ENCODE measurements at places on chromosomes 5 and 9.

DNA sequence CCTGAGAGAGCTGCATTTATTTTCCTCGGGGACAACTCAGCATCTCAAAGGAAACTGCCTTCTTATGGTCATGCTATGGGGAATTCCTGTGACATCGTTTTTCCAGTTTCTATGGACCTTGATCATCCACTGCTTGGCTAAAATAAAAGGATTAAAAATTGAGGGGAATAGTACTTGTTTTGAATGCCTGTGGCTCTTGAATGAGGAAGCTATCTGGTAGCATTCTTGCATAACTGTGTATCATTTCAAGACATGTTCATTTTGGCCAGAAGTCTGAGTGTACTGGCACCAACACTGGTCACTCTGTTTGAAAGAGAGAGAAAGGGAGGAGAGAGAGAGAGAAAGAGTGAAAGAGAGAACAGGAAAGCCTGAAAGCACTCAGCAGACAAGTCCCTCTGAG, 116.7 kb downstream of the DOCK2 start:
- DNase-seq = no peak

- DNase-seq = no peak
These were observed 48.0 kb upstream of the LRRC19 start for GRCh38 chr9:27053369-27054022.

DNA sequence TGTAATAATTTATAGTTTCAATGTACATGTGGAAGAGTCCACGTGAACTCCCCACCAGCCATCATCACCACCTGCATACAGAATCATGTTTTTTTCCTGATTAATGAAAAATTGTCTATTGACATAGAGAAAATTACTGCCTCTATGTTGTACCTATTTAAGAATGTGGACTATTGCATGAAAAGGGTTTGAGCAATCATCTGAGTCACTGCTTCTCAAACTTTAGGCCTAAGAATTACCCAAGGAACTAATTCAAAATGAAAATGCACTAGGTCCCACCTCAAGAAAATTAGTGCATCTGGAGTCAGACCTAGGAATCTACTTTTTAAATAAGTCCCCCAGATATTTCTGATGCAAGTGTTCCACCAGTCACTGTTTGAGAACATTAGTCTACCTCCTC, 709.3 kb downstream of the MAT2B start:
- DNase-seq = no peak

GRCh38 chr5:74521401-74521800, 119.1 kb downstream of the ENC1 start:
- no peak for DNase-seq

DNA sequence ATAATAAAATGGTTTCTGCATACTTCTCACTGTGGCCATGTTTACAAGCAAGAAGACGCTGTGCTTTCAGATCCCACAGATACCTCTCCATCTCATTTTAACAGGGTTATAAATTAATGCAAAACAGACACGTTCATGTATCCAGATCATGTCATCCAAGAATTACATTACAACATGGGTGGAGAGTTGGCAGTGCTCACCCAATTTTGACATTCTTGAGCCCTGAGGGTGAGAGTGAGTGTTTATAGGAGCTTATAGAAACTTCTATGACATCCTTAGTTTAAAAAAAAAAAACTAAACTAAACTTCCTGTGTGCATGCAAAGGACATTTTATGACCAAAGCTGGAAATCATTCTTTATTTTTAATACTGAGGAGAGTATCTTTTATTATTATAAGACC, 9.1 kb downstream of the PRKACG start:
- DNase-seq = no peak

DNA sequence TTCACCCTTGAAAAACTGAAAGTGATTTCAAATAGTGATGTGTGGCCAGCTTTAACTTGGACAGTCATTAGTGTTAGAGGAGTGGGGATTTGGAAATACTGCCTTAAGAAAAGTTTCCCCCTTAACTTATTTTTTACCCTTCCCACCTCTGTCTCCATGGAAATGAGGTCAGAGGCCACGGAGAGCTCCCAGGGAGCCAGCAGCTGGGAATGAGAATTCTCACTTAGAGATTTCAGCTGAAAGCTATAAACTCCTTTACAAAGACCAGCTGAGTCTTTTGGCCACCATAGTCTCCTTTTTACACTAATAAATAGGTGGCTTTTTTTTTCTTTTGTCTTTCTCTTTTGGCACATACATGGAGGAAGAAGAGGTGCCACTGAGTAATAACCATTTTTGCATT, 45.7 kb upstream of the PIK3R1 start:
- DNase-seq = no peak

- no peak for DNase-seq
These were observed 95.3 kb downstream of the RGS3 start for GRCh38 chr9:113558632-113559502.

DNA sequence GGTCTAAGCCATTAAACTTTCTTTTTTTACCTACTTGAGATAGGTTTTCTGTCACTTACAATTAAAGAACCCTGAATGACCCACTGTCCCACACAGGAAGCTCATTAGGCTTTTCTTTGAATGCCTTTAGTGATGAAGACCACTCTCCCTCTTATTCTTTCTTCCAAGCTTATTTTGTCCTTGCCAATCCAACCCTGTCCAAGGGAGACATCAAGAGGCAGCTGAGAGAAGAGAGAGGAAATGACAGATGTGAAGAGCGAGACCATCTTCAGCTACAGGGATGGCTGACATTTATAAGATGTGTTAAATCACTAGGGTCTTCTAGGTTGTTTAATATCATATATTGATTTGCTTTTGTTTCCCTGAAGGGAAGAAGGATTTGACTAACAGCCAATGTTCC, 133.5 kb downstream of the FAM114A2 start:
- no peak for DNase-seq

DNA sequence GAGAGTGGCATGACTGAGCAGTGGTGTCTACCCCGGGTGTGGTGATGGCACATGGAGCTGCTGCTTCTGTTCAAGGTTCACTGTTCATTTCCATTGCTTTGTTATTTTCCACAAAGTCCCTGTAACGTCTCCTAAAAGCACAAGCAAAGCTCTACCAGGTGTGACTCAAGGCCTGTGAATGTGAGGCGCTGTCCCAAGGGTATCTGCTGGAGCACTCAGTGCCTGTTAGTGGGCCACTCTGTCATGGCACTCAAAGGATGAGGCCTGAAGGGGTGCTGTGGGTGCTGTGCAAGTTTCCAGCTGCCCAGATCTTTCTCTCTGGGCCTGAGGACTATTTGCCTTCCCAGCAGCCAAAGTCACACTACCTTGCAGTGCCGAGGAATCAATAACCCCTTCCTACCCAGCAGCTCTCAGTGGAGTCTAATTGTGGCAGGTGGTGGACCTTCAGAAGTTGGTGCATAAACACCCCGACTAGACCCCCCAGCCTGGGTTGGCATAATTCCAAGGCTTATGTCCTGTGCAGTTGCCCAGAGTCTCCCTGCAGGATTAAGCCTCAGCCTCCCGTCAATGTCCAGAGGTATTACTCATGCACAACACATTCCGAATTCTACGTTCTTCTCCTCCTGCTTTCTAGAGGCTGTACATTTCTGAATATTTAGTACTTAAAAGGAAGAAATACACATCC, 17.4 kb upstream of the PTCH1 start:
- DNase-seq = no peak

- DNase-seq = no peak
These were observed 13.6 kb upstream of the ERMP1 start for GRCh38 chr9:5846501-5846921.

Measured in hypothalamus (tissue), 51 donors.